Cardiac muscle cell (in vitro differentiated cells and primary cell): ENCODE measurements at places on chromosomes 7 and 10. TPM values are rescaled to one million over a fixed set of nuclear protein-coding genes. Genes with fewer than 3 reads are reported as not detected.

The MYL10 gene
- not detected in 2 replicates for polyA plus RNA-seq

The ARHGEF35 gene
- 0.93 and 1.8 TPM in 2 replicates for polyA plus RNA-seq

The SLC16A9 gene
- 2.7 and 3.5 TPM in 2 replicates for polyA plus RNA-seq

The GPR37 gene
- 7.6 and 15.9 TPM in 2 replicates for polyA plus RNA-seq

The SLC29A4 gene
- polyA plus RNA-seq = 14.6 and 26.5 TPM in 2 replicates

The CTAGE8 gene
- polyA plus RNA-seq = 0.21 TPM in 1 of 2 replicates, not detected in the other

The TMEM196 gene
- polyA plus RNA-seq = not detected in 2 replicates

The TRUB1 gene
- polyA plus RNA-seq = 8.4 and 13.8 TPM in 2 replicates

The SLC13A1 gene
- not detected in 2 replicates for polyA plus RNA-seq

The CREB5 gene
- 4.6 and 5.0 TPM in 2 replicates for polyA plus RNA-seq

The IL2RA gene
- not detected in 2 replicates for polyA plus RNA-seq

The GPR15LG gene
- not detected in 2 replicates for polyA plus RNA-seq

The ARMC3 gene
- polyA plus RNA-seq = not detected in 2 replicates

The TWIST1 gene
- 21.4 and 21.9 TPM in 2 replicates for polyA plus RNA-seq

The ATP6V0A4 gene
- polyA plus RNA-seq = 0.39 TPM in 1 of 2 replicates, not detected in the other

The CLDN3 gene
- polyA plus RNA-seq = 5.6 and 11.2 TPM in 2 replicates

The PNLIP gene
- not detected in 2 replicates for polyA plus RNA-seq

The GRK5 gene
- polyA plus RNA-seq = 3.5 and 10.1 TPM in 2 replicates

The NRBF2 gene
- 25.2 and 28.1 TPM in 2 replicates for polyA plus RNA-seq

The HMX2 gene
- polyA plus RNA-seq = not detected in 2 replicates

The ALOX5 gene
- polyA plus RNA-seq = 0.48 and 0.64 TPM in 2 replicates

The OR2A1 gene
- not detected in 2 replicates for polyA plus RNA-seq

The SAMD8 gene
- 9.4 and 14.8 TPM in 2 replicates for polyA plus RNA-seq

The FXYD4 gene
- polyA plus RNA-seq = 0.67 TPM in 1 of 2 replicates, not detected in the other

The CPXM2 gene
- polyA plus RNA-seq = 0.84 and 1.3 TPM in 2 replicates

The GDF10 gene
- 3.2 and 3.8 TPM in 2 replicates for polyA plus RNA-seq

The SORCS1 gene
- 45.6 and 55.2 TPM in 2 replicates for polyA plus RNA-seq

The PAPOLB gene
- not detected in 2 replicates for polyA plus RNA-seq

The BUD31 gene
- 132 and 193 TPM in 2 replicates for polyA plus RNA-seq

The TRIL gene
- polyA plus RNA-seq = 1.7 and 2.0 TPM in 2 replicates

The RBM20 gene
- polyA plus RNA-seq = 12.7 and 19.2 TPM in 2 replicates

The NEUROG3 gene
- not detected in 2 replicates for polyA plus RNA-seq

The TEX36 gene
- not detected in 2 replicates for polyA plus RNA-seq
